CD4-positive, alpha-beta memory T cell (primary cell): ENCODE measurements at places on chromosomes 6 and 20. TPM values are rescaled to one million over a fixed set of nuclear protein-coding genes. Genes with fewer than 3 reads are reported as not detected.

Gene LRRN4
- total RNA-seq: not detected

Gene MGME1
- total RNA-seq: 16.5 TPM

Gene PTCHD4
- not detected for total RNA-seq

- no peak overlapping the region for H3K27ac ChIP-seq
- H3K27me3 ChIP-seq: peaks cover under 1% of the 10 kb centered on the region
- no peaks in the 10 kb centered on the region for H3K4me1 ChIP-seq
- no peak overlapping the region for H3K4me3 ChIP-seq
Observed at GRCh38 chr20:44800391-44801046, 9.8 kb downstream of the RIMS4 start.

- H3K36me3 ChIP-seq: no peaks in the 10 kb centered on the region
- no peak overlapping the region for H3K4me3 ChIP-seq
- no peak for DNase-seq
- no peaks in the 10 kb centered on the region for H3K27me3 ChIP-seq
- H3K27ac ChIP-seq: no peak overlapping the region
Observed at GRCh38 chr6:122068291-122068769, 331.1 kb upstream of the HSF2 start.

- no peak for DNase-seq
- H3K27me3 ChIP-seq: no peaks in the 10 kb centered on the region
- no peak overlapping the region for H3K4me3 ChIP-seq
- no peaks in the 10 kb centered on the region for H3K36me3 ChIP-seq
- no peak overlapping the region for H3K27ac ChIP-seq
Observed at GRCh38 chr6:105382496-105382895, 20.4 kb downstream of the PREP start.

- DNase-seq: no peak
- H3K27me3 ChIP-seq: no peaks in the 10 kb centered on the region
- no peak overlapping the region for H3K4me3 ChIP-seq
- no peaks in the 10 kb centered on the region for H3K4me1 ChIP-seq
- no peaks in the 10 kb centered on the region for H3K36me3 ChIP-seq
Observed at GRCh38 chr6:91751526-91751925, 1164.7 kb upstream of the MAP3K7 start.

- no peak overlapping the region for H3K27ac ChIP-seq
- no peak overlapping the region for H3K4me3 ChIP-seq
- peaks cover 7% of the 10 kb centered on the region for H3K4me1 ChIP-seq
- H3K36me3 ChIP-seq: no peaks in the 10 kb centered on the region
- no peaks in the 10 kb centered on the region for H3K27me3 ChIP-seq
Observed at GRCh38 chr20:38790200-38791053, 15.1 kb upstream of the PPP1R16B start.

- no peak for DNase-seq
- no peaks in the 10 kb centered on the region for H3K36me3 ChIP-seq
- H3K4me3 ChIP-seq: no peak overlapping the region
- H3K27me3 ChIP-seq: no peaks in the 10 kb centered on the region
- peaks cover 21% of the 10 kb centered on the region for H3K4me1 ChIP-seq
Observed at GRCh38 chr6:28402197-28402596, 2.6 kb upstream of the ZSCAN12 start.
